ENCODE measurements at places on chromosomes 2 and 18.

- DNase-seq, result no peak
Measured at GRCh38 chr2:45446016-45446415, 165.1 kb downstream of the SRBD1 start.

- DNase-seq, result no peak
Measured at GRCh38 chr2:49360407-49360767, 206.1 kb upstream of the FSHR start.

GRCh38 chr2:8740136-8740535 lies 58.3 kb downstream of the ID2 start:
- DNase-seq, result no peak

DNA sequence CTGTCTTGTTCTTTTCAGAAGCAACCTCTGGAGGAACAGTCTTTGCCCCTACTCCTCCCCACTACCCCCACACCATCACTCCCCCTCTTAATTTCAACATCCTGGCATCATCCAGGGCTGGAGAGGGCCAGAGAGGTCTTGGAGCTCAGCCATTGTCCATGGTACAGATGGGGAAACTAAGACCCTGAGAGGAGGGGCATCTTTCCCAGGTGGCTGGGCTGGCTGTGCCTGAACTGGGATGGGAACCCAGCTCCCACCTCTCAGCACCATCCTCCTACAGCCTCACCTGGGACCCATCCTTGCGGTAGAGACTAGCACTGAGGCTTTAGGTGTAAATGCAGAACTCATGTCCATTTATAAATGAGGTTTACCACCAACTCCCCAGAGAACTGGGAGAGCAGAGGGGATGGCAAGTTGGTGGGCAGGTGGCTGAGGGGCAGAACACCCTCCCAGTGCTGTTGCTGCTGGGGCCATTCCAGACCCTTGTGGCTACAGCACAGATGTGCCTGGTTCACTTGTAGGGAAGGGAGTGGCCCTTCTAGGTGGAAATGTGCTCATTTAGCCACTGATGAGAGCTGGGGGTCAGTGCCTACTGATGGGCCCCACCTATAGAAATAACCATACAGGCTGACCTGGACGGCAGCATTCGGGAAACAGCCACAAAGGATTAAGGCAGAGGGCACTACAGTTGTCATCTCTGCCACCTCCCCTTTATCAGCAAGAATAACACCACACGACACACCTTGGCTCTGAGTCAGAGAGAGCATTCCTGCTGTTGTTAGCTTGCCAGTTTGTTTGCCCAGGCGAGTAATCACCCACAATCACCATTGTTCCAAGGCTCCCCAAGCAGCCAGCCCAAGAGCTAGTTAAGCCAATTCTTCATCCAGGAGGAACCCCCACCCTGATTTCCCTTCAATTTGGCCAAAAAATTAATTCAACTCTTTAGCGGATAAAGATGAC lies 2.1 kb downstream of the MLPH start:
- no peak for DNase-seq

DNA sequence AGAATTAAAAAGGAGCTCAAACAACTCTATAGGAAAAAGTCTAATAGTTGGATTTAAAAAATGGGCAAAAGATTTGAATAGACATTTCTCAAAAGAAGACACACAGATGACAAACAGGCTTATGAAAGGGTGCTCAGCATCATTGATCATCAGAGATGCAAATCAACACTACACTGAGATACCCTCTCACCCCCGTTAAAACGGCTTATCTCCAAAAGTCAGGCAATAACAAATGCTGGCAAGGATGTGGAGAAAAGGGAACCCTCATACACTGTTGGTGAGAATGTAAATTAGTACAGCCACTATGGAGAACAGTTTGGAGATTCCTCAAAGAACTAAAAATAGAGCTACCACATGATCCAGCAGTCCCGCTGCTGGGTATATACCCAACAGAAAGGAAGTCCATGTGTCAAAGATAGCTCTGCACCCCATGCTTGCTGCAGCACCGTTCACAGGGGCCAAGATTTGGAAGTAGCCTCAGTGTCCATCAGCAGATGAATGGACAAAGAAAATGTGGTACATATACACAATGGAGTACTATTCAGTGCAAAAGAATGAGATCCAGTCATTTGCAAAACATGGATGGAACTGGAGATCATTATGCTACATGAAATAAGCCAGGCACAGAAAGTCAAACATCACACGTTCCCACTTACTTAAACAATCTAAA lies 46.7 kb upstream of the B3GNT7 start:
- no peak for DNase-seq

- no peak for DNase-seq
Measured at GRCh38 chr2:77666251-77666980, 144.2 kb upstream of the LRRTM4 start.

DNA sequence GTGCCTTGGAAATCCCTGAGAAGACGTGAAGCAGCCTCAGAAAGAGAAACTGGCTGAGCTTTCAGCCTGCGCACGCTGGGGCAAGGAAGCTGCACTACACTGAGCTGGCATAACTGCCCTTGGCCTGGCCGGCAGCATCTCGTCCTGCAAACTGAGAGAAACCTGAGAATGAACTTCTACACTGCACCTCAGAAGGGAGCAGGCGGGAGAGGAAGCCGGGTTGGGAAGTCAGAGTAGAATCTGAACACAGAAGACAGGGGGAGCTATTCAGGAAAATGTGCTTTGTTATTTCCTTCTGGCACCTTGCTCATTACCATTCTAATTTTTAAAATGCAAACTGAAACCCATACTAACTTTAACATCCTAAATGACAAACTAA lies 70.9 kb downstream of the ZEB2 start:
- DNase-seq, result no peak

DNA sequence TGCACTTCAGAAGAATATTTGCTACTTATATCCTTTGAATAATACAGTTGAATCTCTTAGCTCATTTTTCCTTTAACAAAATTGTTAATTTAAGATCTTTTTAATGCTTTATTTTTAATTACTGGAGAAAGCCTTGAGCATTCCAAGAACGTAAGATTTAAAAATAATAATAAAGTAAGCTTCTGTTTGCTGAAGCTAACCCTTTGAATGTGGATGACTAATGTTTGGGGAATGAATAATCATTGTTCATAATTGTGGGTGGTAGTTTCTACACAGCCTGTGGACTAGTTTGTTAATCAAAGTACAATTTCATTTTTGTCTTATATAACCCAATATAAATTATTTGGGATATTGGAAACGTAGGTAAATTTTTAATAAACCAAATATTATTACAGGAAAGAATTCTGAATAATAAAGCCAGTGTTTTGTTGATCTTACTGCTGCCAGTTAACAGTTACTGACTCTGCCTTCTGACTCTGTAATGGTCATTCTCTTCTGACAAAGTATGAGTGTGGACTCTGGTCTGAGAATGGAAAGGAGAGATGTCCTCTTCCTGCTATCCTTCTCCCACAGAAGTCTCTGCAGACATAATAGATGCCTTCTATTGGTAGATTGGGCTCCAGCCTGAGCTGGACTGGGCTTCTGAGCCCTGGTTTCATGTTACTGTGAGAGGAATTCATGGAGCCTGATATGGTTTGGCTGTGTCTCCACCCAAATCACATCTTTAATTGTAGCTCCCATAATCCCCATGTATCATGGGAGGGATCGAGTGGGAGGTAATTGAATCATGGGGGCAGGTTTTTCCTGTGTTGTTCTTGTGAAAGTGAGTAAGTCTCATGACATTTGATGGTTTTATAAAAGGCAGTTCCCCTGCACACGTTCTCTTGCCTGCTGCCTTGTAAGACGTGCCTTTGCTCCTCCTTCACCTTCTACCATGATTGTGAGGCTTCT lies 292.7 kb upstream of the SLC39A10 start:
- no peak for DNase-seq

DNA sequence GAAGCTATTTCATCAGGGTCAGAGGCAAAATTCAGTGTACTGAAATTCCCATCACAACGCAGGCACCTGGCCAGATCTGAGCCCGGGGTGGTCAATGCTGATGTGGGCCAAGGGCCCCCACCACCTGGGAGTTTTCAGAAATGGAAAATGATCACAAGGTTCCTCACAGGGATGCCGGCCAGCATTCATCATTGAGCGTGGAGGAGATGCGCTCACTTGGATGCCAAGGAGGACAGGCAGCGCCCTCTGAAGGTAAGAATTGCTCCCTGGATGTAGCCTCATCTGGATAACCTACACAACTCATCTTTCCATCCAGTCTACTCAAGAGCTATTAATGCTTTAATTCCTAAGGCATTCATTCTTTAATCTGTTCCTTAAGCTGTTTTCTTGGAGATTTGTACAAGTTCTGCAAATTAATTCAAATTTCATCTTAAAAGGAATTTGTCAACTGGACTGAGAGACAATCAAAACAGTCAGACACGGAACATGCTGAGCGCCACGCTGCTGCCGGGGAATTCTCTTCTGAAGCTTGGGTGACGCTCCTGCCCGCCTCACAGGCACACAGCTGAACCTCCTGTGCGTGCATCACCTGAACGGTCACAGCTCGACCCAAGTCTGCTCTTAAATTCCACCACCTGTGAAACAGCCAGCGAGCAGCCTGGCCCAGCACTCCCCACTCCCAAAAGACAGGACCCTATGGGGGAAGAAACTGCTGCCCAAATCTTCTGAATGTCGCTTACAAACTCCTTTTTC lies 206.7 kb downstream of the HDAC4 start:
- DNase-seq, result no peak

DNA sequence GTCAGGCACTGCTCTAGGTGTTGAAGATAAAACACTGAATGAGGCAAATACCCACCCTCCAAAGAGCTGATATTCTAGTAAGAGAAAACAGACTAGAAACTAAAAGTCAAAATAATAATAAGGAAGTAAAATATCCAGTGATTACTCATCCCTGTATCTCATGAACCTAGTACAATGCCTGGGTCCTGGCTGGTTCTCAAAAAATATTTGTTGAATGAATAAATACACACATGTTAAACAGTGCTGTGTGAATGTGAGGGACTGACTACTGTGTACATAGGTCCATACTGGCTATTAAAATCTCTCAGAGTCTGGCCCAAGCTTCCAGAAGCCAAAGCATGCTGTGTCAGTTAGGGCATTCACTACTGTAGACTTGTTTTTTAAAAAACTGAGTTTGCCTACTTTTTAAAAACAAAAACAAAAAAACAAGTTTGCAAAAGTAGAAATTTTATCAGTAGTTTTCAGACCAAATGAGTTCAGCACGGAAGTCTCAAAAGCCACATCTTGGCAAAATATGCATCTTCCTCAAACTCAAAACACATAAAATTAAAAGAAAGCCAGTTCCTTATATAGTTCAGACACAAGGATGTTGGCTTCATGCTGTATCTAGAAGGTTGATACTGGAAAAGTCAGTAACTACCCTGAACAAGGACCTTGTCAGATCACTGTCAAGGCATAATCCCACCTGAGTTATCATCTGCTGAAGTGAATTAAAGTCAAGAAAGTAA lies 136.2 kb downstream of the THADA start:
- no peak for DNase-seq

- no peak for DNase-seq
Measured at GRCh38 chr2:43887176-43887575, 48.4 kb downstream of the ABCG8 start.

DNA sequence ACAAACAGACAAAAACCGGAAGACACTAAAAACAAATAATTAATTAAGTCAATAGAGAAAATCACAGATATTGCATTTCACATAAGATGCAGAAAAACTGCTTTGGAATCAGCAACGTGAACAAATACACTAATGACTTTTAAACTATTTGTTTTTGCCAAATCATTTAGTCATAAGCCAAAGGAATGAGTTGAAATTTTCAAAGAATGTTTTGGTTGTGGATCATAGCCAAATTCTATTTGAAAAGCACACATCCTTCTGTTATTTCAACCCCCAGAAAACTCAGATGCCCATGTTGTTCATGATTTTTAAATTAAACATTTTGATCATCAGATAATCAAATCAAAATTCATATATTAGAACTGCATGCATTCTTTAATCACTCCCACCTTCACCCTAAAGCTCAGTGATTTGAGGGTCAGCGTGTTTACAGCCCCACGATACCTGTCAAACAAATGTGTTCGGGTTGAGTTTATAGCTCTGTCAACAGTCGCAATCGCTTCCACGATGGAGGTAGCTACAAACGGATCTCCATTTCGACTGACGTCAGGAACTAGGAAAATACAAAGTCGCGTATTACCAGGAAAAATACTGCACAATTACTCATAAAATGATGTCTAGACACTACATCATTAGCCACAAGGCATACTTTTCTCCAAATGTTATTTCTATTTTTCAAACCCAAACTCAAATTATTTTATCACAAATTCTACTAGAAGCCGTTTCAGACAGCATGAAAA lies 90.2 kb downstream of the PXDN start:
- DNase-seq, result no peak

- DNase-seq, result no peak
Measured at GRCh38 chr2:1585635-1586034, 158.7 kb downstream of the PXDN start.

- DNase-seq, result no peak
Measured at GRCh38 chr18:41665210-41665609, 289.8 kb upstream of the PIK3C3 start.

DNA sequence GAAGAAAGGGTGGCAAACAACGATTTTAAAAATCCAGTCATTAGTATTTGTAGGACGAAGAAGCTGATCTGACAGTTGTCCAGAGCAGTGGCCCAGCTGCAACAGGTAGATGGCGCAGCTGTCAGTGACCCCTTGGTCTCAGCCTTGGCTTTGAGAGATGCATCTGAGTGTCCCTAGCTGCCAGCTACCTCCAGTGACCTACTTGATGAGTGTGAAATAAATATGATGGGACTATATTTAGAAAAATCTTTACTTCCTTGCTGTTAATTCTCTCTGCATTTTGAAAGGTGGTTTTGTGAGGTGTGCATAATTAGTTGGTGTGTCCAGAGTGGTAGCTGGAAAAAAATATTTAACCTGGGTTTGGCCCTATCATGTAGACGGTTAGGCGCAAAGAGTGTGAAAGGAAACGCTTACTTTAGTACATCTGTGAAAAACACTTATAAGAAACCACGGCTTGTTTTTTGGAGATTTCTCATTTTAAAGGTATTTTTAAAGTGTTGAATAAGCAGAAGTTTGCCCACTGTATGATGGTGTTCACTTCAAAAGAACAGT lies 963 bp downstream of the INPP1 start:
- DNase-seq, result no peak

DNA sequence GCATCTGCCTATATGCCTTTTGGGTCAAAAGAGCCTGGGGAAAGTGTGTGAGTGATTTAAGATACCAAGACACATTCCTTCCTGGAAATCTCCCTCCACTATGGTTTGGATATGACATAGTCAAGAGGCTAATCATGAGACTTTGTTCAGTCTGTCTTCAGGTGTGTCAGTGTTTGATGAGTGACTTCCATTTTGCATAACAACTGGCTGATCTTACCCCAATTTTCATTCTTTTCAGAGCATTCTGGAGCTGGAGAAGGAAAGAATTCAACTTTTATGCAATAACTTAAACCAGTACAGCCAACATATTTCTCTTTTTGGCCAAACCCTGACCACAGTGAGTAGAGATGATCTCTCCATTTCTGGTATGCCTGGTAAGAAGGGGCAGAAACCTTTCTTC lies 39.4 kb downstream of the SPC25 start:
- DNase-seq, result no peak

DNA sequence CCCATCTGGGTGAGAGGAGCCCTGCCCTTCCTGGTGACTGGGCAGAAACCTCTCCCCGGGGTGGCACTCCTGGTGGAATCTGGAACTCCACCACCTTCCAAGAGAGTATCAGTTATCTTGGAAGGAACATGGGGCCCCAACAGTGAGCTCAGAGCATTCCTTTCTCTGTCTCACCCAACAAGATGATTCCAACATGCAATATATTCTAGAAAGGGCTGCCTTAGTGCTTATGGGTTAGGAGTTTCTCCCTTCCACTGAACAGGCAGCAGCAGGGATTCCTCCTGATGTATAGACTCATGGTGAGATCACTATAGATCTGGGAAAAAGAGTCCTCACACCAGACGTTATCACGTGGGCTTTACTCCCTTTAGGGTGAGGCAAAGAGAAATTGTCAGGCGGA lies 147.1 kb downstream of the COL4A4 start:
- no peak for DNase-seq
